Naive B cell (primary cell): ENCODE measurements at places on chromosomes 7 and 10. TPM values are rescaled to one million over a fixed set of nuclear protein-coding genes. Genes with fewer than 3 reads are reported as not detected.

Gene MMP21
- polyA plus RNA-seq = not detected

Gene FAM25C
- polyA plus RNA-seq = not detected

DNA sequence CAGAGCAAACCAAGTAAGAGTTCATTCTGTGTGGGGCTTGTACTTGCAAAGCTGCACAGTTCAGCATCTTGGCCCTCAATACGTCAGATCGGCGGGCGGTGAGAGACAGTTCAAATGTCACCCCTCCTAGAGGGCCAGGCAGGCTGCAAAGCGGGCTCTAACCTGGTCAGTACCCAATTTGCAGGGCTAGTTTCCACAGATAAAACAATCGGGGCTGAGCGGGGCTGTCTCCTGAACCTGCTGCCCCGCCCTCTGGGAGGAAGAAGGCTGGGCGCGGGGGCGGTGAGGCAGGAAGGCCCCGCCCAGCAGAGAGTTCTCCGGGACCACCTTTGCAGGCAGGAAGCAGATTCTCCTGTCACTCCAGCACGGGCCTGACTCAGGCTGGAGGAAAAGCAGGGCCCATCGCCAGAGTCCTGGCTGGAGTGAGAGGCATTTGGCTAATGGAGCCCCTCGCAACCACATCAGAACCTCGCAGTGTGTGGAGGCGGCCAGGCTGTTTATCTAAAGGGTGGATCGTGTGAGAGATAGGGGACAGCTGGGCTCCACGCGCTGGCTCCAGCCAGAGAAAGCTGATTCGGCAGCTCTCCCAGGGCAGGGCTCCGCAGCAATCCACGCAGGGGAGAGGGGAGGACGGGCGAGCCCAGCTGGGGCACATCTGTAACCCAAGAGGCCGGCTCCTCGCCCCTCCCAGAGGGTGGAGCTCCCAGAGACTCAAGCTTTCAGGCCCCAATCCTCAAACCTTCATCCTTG, 83.1 kb downstream of the SH3PXD2A start:
- no peaks in the 10 kb centered on the region for H3K27me3 ChIP-seq
- H3K4me1 ChIP-seq = peaks cover 53% of the 10 kb centered on the region
- DNase-seq = peak; percentile 46
- H3K36me3 ChIP-seq = no peaks in the 10 kb centered on the region

GRCh38 chr7:50720295-50720694, 62.4 kb downstream of the GRB10 start:
- H3K36me3 ChIP-seq = no peaks in the 10 kb centered on the region
- no peak overlapping the region for H3K4me3 ChIP-seq
- H3K27ac ChIP-seq = no peak overlapping the region
- DNase-seq = no peak

- H3K4me1 ChIP-seq = no peaks in the 10 kb centered on the region
- no peak overlapping the region for H3K4me3 ChIP-seq
- H3K27me3 ChIP-seq = no peaks in the 10 kb centered on the region
- no peak for DNase-seq
Measured at GRCh38 chr10:35236739-35237138, 99.6 kb upstream of the CCNY start.

- no peak overlapping the region for H3K27ac ChIP-seq
- H3K27me3 ChIP-seq = no peaks in the 10 kb centered on the region
- H3K36me3 ChIP-seq = no peaks in the 10 kb centered on the region
- H3K4me3 ChIP-seq = no peak overlapping the region
- no peak for DNase-seq
Measured at GRCh38 chr7:73822319-73823173, 8.2 kb upstream of the CLDN4 start.

DNA sequence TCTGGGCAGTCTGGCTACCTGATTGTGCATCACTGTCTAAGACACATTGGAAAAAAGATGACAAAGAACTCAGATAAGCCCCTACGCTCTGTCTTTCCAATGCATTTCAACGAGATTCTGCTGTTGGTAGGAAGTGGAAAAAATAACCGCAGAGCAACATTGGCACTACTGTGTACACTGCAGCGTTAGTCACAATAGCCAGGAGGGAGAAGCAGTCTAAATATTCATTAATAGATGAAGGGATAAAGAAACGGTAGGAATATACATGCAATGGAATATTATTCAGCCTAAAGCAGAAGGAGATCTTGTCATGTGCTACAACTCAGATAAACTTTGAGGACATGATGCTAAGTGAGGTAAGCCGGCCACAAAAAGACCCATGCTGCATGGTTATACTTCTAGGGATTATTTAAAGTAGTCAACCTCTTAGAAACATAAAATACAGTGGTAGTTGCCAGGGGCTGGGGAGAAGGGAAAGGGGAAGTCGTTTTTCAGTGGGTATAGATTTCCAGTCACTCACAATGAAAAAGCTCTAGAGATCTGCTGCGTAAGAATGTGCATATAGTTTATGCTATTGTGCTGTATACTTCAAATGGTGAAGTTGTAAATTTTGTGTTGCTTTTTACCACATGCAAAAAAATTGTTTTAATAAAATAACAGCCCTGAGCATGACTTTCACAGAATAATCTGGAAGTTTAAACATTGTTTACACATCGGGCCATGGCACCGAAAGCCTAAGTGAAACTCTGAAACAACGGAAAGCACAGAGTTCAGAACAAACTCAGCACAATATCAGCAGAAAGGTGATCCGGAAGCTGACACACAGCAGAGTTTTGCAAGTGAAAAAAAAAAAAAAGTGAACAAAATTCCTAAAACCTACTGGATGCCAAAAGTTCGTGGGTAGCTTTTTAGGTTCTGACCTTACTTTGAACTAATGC, 40.1 kb downstream of the ELMO1 start:
- H3K4me1 ChIP-seq = peaks cover 55% of the 10 kb centered on the region
- DNase-seq = no peak
- no peaks in the 10 kb centered on the region for H3K27me3 ChIP-seq
- peaks cover 5% of the 10 kb centered on the region for H3K36me3 ChIP-seq
- H3K27ac ChIP-seq = peak overlapping the region; percentile 74

GRCh38 chr7:15503603-15504290, 58.1 kb downstream of the AGMO start:
- H3K4me3 ChIP-seq = no peak overlapping the region
- H3K36me3 ChIP-seq = no peaks in the 10 kb centered on the region
- H3K4me1 ChIP-seq = no peaks in the 10 kb centered on the region
- H3K27ac ChIP-seq = no peak overlapping the region
- no peak for DNase-seq
- no peaks in the 10 kb centered on the region for H3K27me3 ChIP-seq

DNA sequence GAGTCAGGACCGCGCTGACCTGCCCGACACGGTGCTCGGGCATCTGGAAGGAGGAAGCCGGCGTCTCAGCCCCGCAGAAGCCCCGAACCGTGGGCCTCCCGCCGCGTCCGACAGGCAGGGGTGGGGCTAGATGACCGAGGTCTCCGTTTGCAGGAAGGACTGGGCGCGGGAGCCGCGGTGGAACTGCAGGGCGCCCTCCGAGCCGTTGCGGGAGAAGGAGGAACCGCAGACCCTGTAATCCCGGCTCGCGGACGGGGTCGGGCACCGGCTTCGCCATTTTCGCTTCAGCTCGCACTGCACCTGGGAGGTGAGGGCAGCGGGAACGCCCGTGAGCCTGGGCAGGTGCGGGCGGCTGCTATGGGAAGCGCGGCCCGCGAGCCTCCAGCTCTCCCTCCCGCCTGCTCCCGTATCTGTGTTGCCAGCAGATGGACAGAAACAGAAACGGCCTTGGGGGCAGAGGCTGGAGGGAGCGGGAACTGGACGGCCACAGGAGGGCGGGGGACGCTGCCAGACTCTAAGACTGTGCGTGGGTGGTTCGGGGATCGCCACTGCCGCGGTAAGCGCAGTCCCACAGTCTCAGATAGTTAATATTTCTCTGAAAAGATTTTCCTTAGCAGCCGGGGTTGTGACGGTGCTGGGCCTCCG, 114.1 kb downstream of the VIPR2 start:
- no peak overlapping the region for H3K27ac ChIP-seq
- H3K36me3 ChIP-seq = no peaks in the 10 kb centered on the region
- peaks cover 26% of the 10 kb centered on the region for H3K27me3 ChIP-seq
- no peak for DNase-seq
- H3K4me1 ChIP-seq = peaks cover 4% of the 10 kb centered on the region
- H3K4me3 ChIP-seq = peak overlapping the region; percentile 29

Gene STRA8
- polyA plus RNA-seq = not detected

- no peak overlapping the region for H3K27ac ChIP-seq
- H3K27me3 ChIP-seq = no peaks in the 10 kb centered on the region
- H3K36me3 ChIP-seq = peaks cover 14% of the 10 kb centered on the region
- no peak for DNase-seq
- H3K4me1 ChIP-seq = peaks cover 49% of the 10 kb centered on the region
- no peak overlapping the region for H3K4me3 ChIP-seq
Measured at GRCh38 chr7:121133444-121133843, 144.9 kb downstream of the CPED1 start.

DNA sequence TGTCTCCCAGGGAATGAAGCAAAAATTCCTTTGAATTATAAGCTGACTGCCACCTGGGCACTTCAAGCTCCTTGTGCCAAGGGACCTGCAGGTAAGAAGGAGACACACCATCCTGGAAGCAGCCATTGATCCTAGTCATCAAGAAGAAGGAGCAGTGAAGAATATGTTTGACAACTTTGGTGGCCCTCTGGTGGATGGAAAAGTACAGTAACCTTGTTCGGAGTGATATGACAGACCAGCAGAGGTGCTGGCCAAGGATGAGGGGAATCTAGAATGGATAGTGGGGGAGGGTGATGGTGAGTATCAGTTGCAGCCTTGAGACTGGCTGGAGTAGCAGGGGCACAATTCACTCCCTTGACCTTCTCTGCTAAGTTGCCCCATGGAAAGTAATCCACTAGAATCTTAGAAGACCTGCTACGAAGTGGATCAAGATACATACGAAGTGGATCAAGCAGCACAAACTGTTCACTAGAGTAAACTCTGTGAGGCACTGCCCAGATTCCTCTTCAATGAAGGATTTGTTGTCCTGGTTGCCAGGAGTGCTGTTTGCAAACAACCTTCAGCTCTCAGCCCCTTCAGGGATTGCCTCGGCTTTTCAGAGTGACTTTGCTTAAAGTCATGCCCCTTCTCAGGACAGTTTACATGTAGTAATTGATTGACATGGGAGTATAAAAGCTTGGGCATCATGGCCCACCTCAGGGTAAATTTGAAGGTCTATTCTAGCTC, 44.8 kb upstream of the ORC5 start:
- H3K4me3 ChIP-seq = no peak overlapping the region
- peaks cover 18% of the 10 kb centered on the region for H3K27me3 ChIP-seq
- no peak for DNase-seq
- H3K4me1 ChIP-seq = no peaks in the 10 kb centered on the region
- no peak overlapping the region for H3K27ac ChIP-seq

Gene JAKMIP3
- not detected for polyA plus RNA-seq

Gene AASS
- polyA plus RNA-seq = 2.6 TPM

- H3K4me3 ChIP-seq = peak within 1 kb of the TSS; percentile 100
- DNase-seq = peak; percentile 70
- H3K27ac ChIP-seq = peak within 1 kb of the TSS; percentile 99
- no peaks in the 10 kb centered on the region for H3K27me3 ChIP-seq
Measured at GRCh38 chr10:96271016-96271815, at the start of gene BLNK. BLNK (minus strand) TSS chr10:96271569; CDS start chr10:96271398, 171 bp downstream.

Gene IDE
- 9.9 TPM for polyA plus RNA-seq

- no peaks in the 10 kb centered on the region for H3K36me3 ChIP-seq
- H3K27ac ChIP-seq = no peak overlapping the region
- peaks cover 9% of the 10 kb centered on the region for H3K4me1 ChIP-seq
- no peak overlapping the region for H3K4me3 ChIP-seq
Measured at GRCh38 chr7:95690367-95690947, 81.9 kb upstream of the DYNC1I1 start.

DNA sequence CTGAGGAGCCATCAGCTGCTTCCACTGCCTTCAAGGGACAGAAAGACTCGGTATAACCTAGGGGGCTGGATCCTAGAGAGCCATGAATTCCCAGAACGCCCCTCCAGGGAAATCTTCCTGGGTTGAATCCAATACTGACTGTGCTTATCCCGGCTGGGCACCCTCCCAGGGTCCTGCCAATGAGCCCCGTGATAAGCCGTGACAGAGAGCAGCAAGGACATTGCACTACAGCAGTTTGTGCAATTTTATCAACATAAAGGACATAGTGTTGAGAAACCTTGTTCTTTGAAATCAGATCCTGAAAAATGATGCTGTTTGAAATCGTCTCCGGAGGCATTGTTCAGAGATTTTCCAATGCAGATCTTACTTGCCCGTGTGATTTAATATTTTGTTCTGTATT, 18.8 kb downstream of the AKR1B1 start:
- no peaks in the 10 kb centered on the region for H3K27me3 ChIP-seq
- H3K4me3 ChIP-seq = no peak overlapping the region
- peaks cover 26% of the 10 kb centered on the region for H3K36me3 ChIP-seq
- no peak overlapping the region for H3K27ac ChIP-seq
- no peaks in the 10 kb centered on the region for H3K4me1 ChIP-seq

DNA sequence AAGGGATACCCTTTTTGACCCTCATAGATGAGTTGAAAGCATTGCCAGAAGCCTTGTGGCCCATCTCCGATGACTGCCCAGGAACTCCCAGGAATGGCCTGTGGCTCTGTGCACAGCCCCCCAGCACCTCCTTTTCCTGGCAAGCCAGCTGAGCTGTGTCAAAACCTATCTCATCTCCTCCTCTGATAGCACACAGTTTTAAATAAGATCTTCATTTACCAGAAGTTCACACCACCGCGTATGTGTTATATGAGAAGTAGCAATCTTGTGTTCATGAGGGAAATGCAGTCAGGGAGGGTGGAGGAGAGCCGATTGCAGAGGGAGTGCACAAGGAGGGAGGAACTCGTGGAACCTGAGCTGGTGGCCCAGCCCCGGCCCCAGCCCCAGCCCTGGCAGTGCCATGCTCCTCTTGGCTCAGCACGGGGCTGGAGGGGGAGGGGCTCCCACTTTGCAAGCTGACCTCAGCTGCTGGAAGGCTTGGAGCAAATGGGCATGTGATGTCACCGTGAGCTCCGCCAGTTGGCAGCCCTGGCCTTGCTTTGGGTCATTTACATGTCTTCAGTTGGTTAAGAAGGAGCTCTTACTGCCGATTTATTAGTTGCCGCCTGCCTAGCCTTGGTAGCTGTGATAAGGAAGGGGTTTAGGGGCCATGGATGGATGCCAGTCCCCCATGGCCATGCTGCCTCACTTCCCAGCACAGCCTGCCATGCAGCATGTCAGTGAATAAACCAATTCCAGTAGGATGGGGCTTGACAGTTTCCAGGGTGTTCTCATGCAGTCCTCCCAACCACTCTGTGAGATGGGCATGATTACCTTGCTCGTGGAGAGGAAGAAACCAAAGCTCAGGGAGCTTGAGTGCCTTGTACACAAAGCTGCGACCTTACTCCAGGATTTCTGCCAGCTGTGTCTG, 20.0 kb downstream of the UNC5B start:
- H3K27me3 ChIP-seq = peaks cover 9% of the 10 kb centered on the region
- H3K36me3 ChIP-seq = no peaks in the 10 kb centered on the region
- no peaks in the 10 kb centered on the region for H3K4me1 ChIP-seq
- DNase-seq = no peak
- no peak overlapping the region for H3K27ac ChIP-seq

DNA sequence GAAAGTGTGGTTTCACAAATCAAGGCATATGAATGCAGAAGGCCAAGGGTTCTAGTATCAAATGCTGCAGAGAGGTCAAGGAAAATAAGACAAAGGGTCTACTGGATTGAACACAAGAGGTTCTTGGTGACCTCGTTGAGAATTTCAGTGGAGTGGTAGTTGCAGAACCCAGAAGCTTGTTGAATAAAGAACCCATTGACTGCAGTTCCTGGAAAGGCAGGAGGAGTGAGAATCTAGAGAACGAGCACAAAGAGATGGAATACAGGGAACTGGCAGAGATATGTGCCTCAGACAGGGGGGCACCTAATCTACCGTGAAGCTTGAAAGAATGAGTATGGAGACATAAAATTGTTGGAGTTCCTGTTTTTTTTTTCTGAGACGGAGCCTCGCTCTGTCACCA, 3.5 kb upstream of the SEPTIN7 start:
- no peak for DNase-seq
- no peaks in the 10 kb centered on the region for H3K27me3 ChIP-seq
- no peaks in the 10 kb centered on the region for H3K36me3 ChIP-seq

Gene SLC13A1
- not detected for polyA plus RNA-seq
